ENCODE measurements at places on chromosomes 16 and 17.

- no peak for DNase-seq
These were observed 353.1 kb downstream of the FOXL1 start for GRCh38 chr16:86931410-86931941.

DNA sequence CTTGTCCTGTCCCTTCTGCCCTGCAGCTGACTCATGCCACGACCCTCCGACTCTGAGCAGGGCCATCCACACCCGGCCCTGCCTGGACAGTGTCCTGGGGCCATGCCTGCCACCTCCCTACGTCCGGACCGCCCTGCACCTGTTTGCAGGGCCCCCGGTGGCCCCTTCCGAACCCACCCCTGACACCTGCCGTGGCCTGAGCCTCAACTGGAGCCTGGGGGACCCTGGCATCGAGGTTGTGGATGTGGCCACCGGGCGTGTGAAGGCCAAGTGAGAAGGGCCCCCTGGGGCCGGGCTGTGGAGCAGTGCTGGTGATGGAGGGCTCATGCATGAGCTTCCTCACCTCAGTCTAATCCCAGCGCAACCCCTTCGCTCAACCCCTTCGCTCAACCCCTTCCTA is 5.1 kb downstream of the ADAD2 start:
- DNase-seq: no peak

DNA sequence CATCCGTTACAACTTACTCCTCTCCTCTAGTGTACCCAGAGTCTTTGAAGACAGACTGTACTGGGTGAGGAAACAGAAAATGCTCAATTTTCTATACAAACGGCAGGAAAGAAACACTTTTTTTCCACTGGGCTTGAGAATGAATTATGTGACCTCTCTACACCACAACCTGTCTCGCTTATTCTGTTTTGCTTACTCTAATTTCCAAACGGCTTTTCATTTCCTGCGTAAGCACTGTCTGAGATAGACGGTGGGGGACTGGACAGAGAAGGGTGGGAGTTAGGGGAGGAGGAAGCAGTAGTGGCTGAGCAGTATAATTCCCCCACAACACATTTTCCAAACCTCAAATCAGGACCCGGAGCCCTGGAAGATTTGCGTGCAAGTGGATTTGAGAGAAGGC is 191.4 kb upstream of the SDK2 start:
- DNase-seq: no peak

- no peak for DNase-seq
These were observed 20.9 kb downstream of the TMEM11 start for GRCh38 chr17:21193031-21193430.

DNA sequence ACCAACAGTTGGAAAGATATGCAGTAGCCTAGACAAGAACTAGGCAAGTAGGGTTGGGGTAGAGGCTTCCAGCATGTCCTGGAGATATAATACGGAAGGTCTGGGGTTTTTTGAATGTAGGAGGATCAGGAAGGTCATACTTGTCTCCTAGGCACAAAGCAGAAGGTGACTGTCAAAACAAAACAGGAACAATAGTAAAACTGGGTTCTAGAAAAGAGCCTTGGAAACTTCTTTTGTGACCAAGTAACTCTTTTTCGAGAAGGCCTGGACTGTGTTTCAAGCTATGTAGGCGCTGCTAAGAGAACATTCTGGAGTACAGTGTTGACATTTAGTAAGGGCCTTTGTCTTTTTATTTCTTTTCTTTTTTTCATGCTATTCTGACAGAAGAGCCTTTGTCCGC is 26.9 kb upstream of the TENT4B start:
- DNase-seq: no peak

GRCh38 chr17:76721463-76721862 is 4.9 kb downstream of the JMJD6 start:
- no peak for DNase-seq

GRCh38 chr17:75720656-75721462 is at the start of gene ITGB4:
ITGB4 (plus strand) TSS chr17:75721459; CDS start chr17:75724704, 3,245 bp downstream.
- DNase-seq: peak; percentile 38

- DNase-seq: no peak
These were observed 17.6 kb downstream of the RDM1 start for GRCh38 chr17:35912942-35913341.

- no peak for DNase-seq
These were observed 25.2 kb upstream of the CIBAR2 start for GRCh38 chr16:85137323-85138072.

- peak; percentile 25 for DNase-seq
These were observed 4.9 kb downstream of the MLKL start for GRCh38 chr16:74695450-74696422.

DNA sequence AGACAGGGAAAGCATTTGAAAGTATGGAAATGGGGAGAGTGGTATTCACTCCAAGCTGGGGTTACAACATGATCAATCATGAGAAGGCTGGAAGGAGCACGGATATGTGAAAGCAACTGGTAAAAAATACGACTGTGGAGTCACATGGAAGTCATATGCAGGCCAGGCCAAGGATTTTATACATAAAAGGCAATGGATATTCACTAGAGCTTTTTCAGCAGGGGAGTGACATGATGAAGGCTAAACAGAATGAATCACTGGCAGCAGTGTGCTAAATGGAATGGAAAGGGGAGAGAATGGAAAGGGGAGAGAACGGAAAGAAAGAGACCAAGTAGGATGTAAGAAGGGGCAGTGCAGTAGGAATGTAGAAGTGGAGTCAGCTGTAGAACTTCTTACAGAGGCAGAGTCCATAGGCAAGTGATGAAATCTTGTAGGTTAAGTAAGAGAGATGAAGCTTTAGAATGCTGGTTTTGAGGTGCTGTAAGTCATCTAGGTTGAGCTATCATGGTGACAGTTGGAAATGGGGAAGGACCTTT is 13.0 kb upstream of the NETO2 start:
- DNase-seq: no peak

DNA sequence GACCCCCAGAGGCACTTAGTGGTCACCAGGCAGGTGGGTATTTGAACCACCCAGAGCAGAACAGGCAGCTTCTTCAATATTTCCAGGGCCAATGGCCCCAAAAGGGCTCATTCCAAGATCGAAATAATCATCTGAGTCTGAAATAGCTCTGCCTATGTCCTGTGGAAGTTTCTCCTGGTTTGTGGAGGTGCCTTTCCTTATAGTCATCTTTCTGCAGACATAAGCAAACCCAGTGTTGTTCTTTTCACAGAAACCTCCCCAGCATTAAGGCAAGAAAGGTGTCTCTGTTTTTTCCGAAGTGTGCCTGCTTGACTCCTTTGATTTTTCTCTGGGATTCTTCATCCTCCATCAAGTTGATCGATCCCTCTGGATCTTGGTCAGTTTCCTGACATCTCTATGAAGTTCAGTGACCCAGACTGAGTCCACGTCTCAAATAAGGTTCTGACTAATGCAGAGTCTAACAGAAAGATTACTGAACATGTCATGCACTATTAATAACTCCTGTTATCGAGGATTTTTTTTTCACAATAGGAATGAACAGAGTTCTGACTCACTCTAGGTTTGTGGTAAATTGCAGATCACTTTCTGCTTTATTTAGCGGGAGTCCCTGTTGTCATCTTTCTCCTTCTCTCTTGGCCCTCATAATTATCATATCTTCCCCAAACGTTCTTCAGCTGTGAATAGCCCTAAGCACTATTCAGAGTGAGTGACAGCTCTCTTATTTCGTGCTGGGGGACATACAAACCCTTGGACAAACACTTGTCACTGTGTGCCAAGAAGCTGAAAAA is 1.5 kb downstream of the LRRC3C start:
- DNase-seq: no peak

GRCh38 chr17:12269751-12270150 is 249.1 kb downstream of the MAP2K4 start:
- DNase-seq: no peak

- DNase-seq: no peak
These were observed 272.3 kb downstream of the FOXL1 start for GRCh38 chr16:86850670-86851069.

GRCh38 chr17:60439501-60439900 is 17.2 kb downstream of the CHCT1 start:
- DNase-seq: no peak

DNA sequence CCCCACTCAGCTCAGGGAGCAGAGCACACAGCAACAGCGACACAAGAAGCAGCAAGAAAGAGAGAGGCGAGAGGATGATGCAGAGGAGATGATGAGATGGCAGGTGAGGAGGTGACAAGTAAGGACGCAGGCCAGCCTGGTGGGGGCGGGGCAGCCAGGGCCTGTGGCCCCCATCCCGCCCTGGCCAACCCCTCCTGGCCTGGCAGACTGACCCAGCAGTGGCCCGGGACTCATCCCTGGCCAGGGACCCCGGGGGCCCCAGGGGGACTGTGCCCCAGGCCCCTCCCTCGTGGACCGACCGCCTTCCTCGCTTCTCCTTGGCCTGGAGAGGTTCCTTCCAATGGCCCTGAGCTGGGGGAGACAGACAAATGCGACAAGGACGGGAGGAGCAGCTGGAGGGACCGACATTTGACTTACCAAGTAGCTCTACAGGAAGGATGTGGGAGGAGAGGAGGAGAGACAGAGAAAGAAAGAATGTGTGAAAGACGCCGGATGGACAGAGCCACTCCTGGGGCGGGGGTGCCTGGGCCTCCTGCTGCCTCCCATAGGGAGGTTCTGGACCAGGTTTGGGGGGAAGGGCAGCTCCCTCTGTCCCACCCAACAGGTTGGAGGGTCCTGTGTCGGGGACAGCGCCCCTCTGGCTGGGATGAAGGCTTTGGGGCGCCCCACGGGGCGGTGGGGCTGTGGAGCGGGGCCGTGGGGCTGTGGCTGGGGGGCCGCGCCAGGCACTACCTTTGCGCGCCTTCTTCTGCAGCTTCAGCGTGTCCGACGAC is 6.8 kb downstream of the MTSS2 start:
- no peak for DNase-seq

DNA sequence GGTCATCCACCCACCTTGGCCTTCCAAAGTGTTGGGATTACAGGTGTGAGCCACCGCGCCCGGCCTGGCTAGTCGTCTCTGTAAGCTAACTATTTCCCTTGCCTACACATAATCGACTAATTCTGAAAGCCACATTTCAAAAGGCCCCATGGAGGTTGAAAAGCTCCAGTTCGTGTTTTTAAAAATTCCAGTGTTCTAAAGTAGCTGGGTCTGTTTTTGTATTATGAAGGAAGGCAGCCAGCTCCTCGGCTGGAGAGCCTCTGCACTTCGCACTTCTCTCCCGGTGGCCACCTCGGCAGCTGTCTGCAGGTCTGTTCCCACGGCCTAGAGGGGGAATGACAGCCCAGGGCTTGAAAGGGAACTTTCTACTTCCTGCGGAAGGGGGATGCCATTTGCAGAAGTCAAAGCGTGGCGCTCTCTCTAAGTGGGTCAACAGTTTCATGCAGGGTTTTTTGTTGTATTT is 16.9 kb downstream of the HASPIN start:
- no peak for DNase-seq

GRCh38 chr16:11676799-11677198 is 8.5 kb downstream of the SNN start:
- no peak for DNase-seq

DNA sequence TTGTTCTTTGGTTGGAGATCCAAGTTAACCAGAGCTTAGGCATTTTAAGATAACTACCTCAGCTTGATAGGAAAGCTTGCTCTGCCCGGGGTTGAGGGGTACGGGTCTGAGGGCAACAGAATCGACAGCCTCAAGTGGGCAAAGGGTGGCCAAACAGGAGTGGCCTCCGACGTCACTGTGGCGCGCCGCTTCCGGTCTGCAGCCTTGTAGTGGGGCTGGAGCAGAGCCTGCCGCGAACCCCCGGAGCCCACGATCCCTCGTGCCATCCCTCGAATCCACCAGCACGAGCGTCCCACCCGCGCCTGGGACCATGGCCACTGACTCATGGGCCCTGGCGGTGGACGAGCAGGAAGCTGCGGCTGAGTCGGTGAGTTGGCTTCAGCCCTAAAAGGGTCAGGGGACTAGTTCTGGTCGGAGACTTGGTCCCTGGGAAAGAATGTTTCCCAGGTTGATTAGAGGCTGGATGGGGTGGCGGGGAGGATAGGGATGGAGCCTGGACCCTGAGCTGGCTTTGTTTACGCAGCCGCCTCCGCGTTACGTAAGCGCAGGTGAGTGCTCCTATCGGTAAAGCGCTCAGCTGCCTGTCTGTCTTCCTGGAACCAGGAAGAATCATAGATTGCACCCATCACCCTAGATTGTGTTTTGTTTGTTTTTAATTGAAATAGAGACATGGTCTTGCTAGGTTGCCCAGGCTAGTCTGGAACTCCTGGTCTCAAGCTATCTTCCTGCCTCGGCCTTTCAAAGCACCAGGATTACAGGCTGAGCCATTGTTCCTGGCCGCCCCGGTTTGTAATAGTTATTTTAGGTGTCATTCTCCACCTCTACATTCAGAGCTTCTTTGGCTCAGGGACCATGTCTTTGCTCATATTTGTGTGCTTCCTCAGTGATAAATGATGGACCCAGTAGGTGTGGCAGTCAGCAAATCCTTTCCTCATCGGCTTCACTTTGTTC is at the start of gene DDX19B:
Gene DDX19B (plus strand): TSS at position 199 of the 951 bp plus-strand sequence. CDS start 112 bp downstream, at position 311.
- peak; percentile 31 for DNase-seq

DNA sequence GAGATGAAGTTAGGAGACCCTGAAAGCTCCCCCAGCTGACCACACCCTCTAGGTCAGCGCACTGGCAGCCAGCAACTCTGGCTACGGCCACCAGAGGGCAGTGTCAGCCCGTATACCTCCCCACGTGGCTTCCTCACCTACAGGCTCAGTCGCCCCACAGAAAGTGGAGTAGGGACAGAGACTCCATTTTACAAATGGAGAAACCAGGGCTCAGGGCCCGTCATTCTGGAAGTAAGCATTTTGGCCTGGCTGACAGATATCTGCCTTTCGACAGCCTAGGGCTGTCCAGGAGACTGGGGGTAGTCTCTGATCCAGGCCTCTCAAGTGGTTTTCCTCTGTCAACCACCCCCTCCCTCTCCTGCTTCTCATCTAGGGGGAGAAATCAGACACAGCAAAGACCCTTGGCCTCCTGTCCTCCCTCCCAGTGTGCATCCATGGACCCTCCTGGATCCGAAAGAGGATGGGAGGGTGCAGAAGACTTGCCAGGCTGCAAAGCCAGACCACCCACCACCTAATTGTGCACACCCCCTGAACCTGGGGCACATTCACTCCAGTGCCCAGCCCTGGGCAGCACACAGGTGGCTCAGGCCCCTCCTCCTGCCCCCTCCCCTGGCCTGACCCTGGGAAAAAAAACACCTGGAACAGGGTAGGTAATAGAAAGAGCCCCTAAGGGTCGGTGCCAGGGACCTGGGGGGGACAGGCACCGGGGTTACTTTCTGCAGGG is 3.8 kb upstream of the HAP1 start:
- peak; percentile 71 for DNase-seq

Data from activated T-cell treated with anti-CD3 and anti-CD28 coated beads for 4 hours (primary cell).